NCI-H1092 treated with DMSO at 0.1 percent for 48 hours (cell line): ENCODE measurements at places on chromosomes 7 and 10.

DNA sequence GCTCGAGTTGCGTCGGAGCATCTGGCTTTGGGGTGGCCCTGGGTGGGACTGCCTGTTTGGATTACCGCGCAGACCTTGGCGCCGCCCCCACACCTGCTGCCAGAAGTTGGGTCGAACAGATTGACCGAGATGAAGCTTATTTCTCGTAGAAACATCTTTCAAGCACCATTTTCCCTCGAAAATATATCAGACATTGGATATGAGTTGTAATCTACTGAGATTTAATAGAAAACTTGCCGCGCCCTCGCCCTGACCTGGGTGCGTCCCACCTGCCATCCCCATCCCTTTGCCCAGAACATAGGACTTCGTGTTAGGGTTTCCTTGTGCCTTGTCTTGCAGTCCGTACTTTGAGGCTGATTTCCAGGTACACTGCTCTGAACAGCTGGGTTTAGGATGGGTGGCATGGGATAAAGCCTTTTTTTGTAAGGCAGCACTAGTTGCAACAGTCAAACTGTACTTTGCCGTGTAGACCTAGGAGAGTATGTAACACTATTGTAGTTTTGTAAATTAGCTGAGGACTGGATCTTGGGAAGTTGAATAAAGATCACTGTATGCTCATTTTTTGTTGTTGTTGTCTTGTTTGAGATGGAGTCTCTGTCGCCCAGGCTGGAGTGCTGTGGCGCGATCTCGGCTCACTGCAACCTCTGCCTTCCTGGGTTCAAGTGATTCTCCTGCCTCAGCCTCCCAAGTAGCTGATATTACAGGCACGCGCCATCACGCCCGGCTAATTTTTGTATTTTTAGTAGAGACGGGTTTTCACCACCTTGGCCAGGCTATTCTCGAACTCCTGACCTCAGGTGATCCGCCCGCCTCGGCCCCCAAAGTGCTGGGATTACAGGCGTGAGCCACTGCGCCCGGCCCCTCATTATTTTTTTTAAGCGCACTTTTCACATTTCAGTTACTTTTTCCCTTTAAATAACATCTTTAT is 978 bp downstream of the OGDH start:
- peak; percentile 52 for DNase-seq

DNA sequence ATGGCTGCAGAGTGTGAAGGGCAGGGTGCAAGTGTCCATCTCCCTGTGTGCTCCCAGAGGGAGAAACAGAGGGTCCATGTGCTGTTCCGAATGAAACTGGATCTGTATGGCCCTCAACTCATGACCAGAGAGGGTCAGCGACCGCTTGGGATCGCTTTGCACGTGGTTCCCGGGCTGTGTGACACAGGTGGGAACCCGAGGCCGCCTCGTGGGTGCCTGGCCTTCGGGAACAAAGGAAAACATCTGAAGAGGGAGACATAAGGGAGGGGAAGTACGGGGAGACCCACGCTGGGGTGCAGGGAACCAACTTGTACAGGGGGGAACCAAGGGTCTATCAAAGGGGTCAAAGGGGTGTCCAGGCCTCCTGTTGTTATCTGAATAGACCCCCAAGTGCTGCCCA is 57.5 kb downstream of the SH3PXD2A start:
- no peak for DNase-seq

GRCh38 chr10:13810568-13810967 is 223.8 kb downstream of the PRPF18 start:
- DNase-seq, result no peak

GRCh38 chr10:94016727-94017714 is 23.3 kb downstream of the PLCE1 start:
- no peak for DNase-seq

- no peak for DNase-seq
Measured at GRCh38 chr7:99257065-99257464, 15.6 kb upstream of the MYH16 start.

- DNase-seq, result no peak
Measured at GRCh38 chr7:64602086-64602485, 39.2 kb upstream of the ZNF680 start.

DNA sequence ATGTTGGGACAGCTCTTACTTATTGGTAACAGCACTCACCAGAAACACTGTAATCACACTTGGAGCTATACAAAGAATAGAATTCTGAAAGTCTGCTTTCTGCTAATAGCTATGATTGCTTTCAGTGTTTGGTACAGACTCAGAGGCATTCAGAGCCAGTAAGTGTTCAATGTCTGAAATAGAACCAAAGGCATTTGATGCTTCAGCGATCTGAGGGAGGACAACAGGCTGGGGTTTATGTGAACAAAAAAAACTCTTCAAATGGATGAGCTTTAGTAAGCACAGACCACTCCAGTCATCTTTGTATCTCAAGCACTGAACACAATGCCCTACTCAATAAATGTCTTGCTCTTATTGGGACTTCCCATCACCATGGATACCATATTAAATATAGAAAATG is 322.8 kb upstream of the GRM3 start:
- DNase-seq, result no peak

- no peak for DNase-seq
Measured at GRCh38 chr7:83964318-83964717, 230.3 kb downstream of the SEMA3A start.

DNA sequence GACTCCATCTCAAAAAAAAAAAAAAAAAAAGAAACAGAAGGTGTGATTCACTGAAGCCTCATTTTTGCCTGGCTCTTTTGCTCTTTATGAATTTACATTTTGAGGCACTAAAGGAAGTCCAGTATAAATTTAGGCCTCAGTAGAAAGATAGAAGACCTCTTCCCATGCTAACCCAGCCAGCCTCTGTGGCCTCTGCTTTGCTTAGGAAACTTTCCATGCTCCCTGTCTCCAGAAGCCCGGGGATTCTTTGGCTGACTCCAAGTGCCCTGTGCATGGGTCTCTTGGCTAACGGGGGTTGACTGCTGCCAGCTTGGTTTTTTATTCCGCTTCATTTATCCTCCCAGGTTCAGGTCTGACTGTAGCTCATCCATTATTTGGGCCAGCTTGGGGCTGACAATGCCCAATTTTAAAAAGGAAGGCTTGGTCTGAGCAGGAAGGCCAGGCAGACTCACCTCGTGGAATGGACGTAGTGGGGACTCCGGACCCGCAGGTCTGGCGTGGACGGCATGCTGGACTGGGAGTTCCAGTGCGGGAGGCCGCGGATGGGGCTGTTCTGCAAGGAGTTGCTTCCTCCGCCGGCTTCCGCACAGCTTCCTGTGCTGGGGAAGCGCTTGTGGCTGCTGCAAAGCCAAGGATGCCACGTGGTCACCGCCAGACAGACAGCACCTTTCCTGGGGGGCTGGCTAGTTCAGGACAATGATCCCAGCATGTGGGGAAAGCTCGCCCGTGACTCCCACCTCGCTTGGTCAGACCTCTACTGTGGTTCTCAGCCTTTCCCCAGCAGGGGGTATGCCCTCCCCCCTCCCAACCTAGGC is 72.3 kb downstream of the PRPF18 start:
- DNase-seq, result no peak

DNA sequence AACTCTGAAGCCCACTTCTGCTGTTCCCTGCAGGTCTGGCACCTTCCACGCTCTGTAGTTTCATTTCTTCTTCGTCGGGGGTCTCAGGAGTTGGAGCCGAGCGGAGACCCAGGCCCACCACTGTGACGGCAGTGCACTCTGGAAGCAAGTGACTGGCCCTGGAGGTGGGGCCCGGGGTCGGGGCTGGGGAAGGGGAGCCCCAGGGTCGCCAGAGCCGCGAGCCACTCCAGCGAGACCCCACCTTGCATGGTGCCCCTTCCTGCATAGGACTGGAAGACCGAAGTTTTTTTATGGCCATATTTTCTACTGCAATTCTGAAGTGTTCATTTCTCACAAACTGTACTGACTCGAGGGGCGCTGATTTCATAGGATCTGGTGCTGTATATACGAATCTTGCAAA is 172.8 kb downstream of the CCDC3 start:
- no peak for DNase-seq

- no peak for DNase-seq
Measured at GRCh38 chr7:14040528-14040927, 51.1 kb upstream of the ETV1 start.

- peak; percentile 63 for DNase-seq
Measured at GRCh38 chr7:20737840-20738448, 48.7 kb downstream of the SP8 start.

- no peak for DNase-seq
Measured at GRCh38 chr10:34107626-34108516, 707.2 kb downstream of the PARD3 start.

DNA sequence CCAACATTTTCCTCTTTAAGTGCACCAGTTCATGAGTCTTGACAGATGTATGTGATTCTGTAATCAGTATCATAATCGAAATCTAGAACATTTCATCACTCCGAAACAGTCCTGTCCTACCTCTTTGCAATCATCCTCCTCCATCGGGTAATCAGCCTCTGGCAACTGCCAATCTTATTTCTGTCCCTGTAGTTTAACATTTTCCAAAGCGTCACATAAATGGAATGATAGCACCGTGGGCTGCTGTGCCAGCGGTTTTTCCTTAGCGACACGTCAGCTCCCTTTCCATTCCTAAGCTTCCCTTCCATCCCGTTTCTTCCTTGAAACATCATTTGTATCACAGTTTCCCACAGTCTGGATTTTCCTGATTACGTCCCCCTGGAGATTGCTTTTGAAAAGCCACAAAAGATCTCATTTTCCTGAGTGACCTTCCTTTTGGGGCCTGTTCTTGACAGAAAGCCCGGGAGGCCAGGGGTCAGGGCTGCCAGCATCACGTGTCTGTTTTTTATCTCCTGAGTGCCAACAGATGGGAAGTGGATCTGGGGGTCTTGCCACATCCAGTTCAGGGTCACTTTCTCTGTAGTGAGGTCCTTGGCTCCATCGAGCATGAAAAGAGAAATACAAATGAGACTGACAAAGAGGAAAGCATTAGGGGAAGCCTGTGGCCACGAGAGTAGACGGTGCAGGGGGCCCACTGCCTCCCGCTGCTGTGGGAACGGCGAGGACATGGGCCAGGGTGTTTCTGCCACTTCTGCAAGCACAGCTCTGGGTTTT is 31.6 kb downstream of the TMEM120A start:
- no peak for DNase-seq

DNA sequence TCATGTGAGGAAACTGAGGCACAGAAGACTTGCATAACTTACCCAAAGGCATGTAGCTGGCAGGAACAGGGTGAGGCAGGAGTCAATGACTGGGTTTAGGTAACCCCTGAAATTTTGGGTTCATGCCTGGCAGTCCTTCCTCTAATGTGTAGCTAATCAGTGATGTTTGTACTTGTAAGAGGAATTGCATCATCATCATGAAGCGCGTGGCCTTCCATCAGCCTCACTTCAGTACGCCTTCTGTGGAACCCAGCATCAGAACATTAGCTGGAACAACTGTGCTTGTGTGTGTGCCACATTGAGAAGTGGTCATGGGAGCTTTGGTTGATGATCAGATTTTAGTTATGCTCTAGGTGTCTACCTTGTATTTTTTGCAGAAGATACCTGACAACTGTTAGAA is 18.2 kb upstream of the STMP1 start:
- no peak for DNase-seq

DNA sequence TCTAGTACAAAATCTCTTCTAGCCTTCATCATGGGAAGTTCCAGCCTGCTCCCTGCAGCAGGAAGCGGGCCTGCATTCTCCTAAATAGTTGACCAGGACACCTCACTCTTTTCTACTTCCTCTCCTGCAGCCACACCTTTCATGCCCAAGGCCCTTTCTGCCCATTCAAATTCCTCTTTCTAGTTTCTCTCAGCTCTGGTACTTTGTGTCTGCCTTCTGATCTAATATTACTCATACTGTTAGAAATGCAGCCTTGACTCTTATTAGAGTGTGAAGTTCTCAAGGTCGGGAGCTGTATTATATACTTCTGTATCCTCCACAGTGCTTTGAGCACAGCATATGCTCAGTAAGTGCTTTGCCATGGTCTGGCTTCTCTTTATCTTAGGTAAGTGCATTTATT is 103.1 kb downstream of the PRKCQ start:
- DNase-seq, result no peak

DNA sequence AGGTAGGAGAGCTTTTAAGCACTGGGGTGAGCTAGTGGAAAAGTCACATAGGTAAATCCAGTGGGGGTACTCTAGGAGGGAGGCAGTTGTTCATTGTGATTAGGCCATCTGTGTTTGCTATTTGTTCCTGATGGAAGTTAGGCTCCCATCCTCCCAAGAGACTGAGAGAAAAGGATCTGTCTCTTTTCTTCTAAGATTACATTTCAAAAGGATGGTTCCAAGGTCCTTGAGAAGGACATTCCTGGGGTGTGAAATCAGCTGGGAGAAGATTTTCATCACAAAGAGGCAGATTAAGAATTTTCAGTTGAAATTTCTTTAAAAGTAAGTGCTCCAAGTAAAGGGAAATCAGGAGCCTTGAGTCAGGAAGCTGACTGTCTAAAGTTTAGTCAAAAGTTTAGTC is 210.8 kb upstream of the CSTF2T start:
- DNase-seq, result no peak

DNA sequence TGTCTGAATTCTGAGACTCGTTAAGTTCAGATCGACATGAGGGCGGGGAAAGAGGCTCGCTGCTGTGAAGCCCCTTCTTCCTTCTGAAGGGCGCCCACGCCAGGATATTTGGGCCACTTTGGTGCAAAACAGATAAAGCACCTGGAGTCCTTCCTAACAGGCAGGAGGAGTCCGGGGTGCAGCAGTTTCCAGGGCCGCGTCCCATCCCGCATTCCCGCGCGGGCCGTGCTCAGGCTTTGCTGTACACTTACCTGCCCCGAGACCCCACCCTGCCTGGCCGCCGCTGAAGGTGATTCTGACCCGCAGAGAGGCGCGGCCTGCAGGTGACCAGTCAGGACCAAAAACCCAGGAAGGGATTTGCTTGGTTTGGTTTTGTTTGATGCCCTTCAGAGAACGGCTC is 454.6 kb downstream of the PTPRN2 start:
- DNase-seq, result no peak

GRCh38 chr7:81260152-81260551 is 341.3 kb upstream of the SEMA3C start:
- DNase-seq, result no peak

DNA sequence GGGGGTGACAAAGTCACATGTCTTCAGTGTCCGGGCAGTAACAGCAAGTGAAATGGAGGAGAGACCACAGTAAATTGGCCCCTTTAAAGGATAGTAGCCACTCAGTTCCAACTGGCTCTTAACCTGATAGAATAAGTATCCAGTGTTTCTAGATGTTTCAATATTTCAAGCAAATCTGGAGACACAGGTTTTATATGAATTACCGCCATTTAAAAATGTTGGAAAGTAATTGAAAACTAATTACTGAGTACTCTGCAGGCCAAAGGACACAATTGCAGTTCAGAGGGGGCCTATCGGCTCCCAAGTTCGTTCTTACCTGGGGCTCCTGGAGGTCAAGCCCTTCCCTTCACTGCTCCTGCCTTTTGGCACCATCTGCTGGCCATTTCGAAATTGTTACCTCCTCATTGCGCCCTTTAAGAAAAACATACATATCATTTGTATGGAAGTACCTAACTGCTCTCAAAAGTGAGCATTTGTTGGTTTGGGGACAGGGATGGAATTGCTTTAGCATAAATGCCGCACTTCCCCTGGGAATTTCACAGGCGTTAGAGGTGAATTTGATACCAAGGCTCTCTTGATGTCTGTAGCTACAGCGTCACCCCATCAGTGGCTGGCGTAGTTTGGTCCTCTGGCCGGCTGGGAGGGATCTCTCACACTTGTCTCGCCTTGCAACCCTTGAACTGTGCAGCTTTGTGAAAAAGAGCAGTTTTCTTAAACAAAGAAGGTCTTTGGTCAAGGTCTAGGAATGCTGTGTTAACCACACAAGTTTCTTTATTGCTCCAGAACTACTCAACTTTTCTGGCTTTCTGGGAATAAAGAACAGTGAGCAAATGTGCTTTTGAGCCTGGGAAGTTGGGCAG is 220.0 kb downstream of the ARHGAP21 start:
- DNase-seq, result peak; percentile 3

- DNase-seq, result no peak
Measured at GRCh38 chr7:91265693-91266066, 1.4 kb downstream of the FZD1 start.
